Stimulated activated CD4-positive, alpha-beta T cell treated with anti-CD3 and anti-CD28 coated beads, Interleukin-1b, Interleukin-23, amount 100 ng/mL, for 1 hour (primary cell): ENCODE measurements at places on chromosomes 6 and 20.

DNA sequence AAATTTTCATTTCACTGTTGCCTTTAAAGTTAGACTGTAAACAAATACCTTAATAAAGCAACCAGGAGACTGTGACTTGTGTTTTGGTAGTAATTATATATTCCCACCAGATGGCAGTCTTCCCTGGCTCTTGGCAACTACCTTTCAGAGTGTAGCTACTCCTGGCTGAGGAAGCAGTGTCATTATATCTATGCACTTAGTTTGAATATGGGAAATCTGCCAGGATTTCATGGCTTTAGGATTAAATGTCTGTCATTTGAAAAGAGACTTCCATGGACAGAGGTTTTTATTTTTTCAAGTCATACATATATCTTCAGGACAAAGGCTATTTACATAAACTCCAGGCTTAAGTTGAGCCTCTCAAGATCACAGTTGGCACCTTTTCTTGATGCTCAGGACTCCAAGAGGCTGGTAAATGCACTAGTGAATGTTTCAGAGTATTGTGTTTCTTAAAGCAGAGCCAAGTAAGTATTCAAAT, 160.1 kb downstream of the C6orf58 start:
- peak; percentile 6 for DNase-seq

- DNase-seq, result no peak
Observed at GRCh38 chr20:41234546-41234945, 83.0 kb downstream of the ZHX3 start.

DNA sequence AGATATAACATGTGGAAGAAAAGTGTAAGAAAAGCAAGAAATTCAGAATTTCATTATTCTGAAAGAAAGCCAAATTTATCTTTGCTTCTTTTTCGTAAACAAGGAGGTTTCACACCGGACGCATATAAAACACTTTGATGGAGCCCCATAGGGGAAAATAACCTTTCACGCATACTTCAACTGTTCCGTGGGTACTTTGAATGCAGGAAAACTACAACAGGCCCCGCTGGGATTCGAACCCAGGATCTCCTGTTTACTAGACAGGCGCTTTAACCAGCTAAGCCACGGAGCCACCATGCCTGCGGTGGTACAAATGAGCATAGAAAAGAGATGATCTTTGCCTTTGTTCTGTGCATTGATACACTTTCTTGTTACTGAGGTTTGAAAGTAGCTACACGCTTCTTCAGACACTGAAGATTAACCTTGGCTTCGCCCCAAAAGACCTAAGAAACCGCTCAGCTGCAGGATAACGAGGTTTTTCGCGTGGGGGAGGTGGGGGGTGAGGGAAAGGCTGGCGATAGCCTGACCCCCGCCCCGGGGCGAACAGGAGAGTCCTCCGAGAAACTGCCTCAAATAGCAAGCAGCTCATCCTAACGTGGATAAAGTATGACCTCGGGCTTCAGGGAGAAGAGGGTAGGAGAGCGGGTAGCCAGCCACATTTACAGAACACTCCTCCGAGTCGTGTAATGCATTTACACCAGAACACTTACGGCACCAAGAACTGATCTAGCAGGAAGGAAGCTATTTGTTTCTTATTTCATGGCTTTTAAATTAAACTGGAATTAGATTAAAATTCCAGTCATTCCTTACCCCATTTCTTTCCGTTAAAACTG, 5.3 kb upstream of the HMGN4 start:
- DNase-seq, result peak; percentile 89

DNA sequence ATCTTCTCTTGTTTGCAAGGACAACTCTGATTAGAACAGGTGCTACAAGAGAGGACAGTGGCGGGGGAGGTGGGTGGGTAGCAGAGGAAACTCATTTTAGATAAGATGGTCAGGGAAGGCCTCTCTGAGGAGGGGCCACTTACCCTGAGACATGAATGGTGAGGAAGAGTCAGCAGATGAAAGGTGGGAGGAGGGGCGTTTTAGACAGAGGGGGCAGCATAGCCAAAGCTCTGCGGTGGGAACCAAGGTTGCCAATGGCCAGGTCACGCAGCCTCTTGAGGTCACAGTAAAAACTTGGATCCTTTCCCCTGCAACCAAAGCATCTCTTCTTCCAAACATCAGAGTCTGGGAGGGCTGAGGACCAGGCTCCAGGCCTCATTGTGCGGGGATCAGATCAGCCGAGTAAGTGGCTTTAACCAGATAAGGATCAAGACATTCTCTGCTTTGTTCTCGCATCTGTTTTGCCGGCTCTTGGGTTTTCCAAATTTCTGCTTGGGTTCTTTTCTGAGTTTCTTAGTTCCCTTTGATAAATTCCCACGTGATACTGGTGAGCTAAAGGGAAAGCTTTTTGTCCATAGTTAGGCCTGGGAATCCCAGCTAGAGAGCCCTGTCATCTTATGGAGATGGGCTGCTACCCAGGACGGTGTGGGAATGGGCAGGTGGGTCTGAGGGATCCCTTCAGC, 5.5 kb upstream of the CD40 start:
- DNase-seq, result no peak

DNA sequence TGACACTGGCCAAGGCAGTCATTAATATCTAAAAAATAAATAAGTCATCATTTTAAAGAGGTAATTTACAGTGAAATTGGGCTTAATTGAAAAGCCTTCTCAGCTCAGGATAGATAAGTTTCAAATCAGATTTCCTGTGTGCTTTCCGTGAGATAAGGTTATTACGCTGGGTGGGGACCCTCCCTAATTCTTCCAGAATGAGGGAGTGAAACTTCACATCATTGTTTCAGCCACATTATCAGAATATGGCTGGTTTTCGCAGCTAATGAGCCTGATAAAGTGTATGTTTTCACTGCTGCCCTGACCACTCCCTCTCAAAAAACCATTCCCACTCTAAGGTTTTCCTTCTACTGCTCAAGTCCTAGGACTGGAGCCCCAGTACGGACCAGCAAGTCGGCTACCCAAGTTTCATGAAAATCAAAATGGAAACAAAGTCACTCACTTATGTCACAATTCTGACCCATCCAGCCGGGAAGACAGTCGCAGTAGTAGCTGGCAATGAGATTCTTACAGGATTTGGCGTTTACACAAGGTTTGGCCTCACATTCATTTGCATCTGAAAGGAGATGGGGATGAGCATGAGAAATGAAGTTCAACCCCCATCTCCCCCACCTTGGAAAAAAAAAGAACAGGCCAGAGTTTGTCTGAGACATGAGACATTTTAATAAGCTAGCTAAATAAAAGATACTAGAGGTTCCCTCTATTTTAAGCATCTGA, 24.6 kb downstream of the JAG1 start:
- DNase-seq, result no peak

DNA sequence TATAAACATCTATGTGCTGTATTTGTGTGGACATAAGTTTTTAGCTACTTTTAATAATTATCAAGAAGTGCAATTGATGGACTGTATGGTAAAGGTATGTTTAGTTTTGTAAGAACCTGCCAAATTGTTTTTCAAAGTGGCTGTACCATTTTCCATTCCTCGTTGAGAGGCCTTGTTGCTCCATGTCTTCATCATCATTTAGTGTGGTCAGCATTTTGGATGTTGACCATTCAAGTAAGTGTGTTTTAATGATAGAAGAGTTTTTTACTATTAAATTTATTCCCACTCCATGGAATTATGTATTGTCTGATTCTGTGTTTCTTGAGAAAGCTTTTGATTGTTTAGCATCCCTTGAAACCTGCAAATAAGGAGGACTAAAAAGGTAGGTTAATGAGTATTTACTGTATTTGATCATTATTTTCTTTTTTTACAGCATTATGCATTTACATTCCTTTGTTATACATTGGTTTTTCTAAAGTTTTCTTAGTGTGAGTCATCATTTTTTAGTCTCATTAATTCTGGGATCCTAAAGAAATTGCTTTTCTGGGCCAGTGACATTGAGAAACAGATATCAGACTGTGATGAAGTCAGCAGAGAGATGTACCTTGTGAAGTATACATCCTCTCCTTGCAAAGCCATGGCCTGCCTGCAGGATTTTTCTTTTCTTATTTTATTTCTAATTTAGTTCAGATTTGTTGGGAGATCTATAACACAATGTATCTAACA, 312.8 kb upstream of the PTCHD4 start:
- no peak for DNase-seq

DNA sequence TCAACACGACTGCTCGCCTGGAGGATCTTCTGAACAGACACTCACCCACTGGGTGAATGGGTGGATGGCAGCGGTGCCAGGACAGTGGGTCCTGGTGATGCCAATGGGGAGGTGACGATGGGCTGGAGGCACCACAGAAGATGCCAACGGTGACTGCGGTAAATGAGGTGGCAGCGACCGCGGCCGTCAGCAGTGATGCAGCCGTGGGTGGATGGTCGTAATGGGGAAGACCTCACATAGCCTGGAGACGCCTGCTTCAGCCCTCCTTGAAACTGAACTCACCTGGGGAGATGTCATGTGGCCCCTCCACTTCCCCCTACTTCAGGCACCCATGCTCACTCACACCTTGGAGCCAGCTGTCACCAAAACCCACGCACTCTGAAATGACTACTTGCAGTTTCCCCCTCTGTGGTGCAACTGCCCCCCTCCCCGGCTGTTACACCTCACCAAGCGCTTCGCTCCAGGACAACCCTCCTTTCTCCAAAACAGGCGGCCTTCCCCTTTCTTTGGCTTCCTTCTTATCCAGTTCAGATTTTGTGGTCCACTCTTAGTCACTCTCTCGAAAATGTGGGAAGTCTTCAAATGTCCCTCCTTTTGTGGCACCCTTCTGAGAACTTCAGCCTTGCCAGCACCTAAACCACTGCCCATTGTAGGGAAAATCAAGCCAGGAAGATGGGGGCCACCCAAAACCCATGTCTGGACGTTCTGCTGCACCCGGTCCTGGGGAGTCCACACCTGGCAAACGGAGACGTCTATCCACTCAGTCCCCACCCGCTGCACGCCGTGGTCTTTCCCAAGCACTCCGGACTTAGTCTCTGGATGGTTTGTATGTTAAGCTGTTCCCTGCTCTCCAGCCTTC, 10.4 kb upstream of the ABHD16B start:
- DNase-seq, result no peak

GRCh38 chr6:339480-339879, 47.2 kb downstream of the DUSP22 start:
- no peak for DNase-seq

DNA sequence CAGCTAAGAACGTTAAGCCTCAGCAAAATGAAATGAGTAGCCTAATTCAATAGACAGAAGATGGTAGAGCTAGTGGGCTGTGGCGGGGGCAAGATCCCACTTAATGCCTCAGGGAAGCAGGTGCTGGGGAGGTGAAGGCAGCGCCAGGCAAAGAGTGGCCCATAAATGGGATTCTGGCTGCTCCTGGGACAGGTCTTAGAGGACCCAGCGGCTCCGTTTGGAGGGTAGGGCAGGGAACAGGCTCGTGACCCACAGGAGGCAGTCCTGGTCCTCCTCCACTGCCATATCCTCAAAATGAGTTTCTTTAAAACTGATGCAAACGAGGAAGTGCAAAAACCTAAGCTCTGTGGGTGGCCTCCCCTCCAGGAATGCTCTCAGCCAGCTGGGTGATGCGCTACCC, 32.7 kb downstream of the SAYSD1 start:
- DNase-seq, result no peak

DNA sequence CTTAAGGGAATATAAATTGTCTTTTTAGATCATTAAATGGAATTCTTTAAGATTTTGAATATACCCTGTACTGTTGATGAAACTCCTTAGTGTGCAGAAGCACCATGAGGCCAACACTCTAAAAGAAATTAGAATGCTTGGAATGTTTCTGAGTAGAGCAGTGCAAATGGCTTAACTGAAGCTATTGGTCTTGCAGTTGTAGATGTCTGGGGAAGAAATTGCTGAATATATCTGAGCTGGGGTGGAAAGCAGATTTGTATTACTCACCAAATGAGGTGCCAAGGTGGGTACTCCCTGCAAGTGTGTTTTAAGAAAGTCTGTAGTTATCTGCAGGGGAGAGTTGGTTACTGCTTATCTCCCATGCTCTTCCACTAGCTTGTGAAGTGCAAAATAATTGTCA, 119.0 kb downstream of the ADGRG6 start:
- no peak for DNase-seq

DNA sequence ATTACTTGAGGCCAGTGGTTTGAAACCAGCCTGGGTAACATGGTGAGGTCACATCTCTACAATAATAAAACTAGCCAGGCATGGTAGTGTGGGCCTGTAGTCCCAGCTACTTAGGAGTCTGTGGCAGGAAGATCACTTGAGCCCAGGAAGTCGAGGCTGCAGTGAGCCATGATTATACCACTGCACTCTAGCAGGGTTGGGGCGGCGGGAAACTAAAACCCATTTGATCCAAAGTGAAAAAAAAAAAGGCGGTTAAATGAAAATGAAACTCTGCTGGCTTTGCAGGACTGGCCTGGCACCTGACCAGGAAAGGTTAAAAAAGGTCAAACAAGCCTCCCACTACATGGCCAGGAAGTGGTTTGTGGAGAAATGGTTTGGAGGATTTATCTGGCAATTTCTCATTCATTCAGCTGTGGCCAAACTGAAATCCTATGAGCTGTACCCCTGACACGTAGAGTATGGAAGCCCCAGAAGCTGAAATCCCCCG, 36.6 kb downstream of the MTRES1 start:
- no peak for DNase-seq

GRCh38 chr6:121498481-121499276, 63.2 kb downstream of the GJA1 start:
- no peak for DNase-seq

GRCh38 chr20:45368221-45368980, 5.4 kb downstream of the SYS1 start:
- no peak for DNase-seq

- DNase-seq, result no peak
Observed at GRCh38 chr6:29230666-29231065, 60.0 kb downstream of the OR2J2 start.

- DNase-seq, result no peak
Observed at GRCh38 chr6:69392745-69393144, 404.1 kb downstream of the LMBRD1 start.

DNA sequence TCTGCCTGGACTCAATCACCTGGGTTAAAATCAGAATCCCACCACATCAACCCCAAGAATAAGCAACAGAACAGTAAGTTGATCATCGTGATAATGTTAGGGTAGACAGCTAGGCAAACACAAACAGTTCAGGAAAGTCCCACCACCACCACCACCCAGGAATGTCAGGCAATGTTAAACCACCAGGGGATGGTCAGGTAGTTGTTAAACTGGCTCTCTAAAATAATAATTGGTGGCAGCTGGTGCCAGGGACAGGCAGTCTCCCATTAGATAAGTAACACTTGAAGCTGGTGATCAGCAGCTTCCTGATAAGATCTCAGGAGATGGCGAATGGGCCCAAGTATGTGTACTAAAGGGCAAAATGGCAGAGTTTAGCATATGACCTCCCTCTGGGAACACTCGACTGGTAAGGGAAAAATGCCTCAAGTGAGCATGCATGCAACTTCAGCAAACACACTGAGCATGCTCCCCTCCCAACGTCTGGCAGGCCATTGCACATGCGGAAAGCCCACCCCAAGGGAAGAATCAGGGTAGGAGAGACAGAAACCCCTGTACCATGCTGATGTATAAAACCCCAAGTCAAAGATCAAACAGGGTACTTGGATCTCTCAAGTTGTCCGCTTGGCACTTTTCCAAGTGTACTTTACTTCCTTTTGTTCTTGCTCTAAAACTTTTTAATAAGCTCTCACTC, 66.6 kb downstream of the IPCEF1 start:
- no peak for DNase-seq
